Fibroblast of skin of abdomen (primary cell): ENCODE measurements at places on chromosomes 3 and 15.

- peak; percentile 65 for DNase-seq
Measured at GRCh38 chr3:138118612-138119422, 3.4 kb upstream of the DZIP1L start.

- DNase-seq, result no peak
Measured at GRCh38 chr3:177838766-177839350, 641.6 kb upstream of the TBL1XR1 start.

DNA sequence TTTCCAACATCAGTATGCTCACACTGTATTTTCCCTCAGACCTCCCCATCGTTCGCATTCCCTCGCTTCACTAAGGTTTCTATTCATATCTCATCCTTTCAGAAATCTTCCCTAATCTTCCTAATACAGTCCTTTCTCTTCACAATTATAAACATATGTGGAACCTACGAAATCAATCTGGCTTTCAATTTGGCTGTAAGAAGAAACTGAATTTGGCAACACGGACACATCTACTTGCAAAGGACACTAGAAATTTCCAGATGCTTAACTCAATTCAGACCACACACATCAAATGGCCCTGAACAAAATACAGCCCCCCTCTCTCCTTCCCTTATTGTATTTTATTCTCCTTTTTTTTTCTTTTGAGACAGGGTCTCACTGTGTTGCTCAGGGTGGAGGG is 39.1 kb upstream of the TM4SF19 start:
- DNase-seq, result no peak

DNA sequence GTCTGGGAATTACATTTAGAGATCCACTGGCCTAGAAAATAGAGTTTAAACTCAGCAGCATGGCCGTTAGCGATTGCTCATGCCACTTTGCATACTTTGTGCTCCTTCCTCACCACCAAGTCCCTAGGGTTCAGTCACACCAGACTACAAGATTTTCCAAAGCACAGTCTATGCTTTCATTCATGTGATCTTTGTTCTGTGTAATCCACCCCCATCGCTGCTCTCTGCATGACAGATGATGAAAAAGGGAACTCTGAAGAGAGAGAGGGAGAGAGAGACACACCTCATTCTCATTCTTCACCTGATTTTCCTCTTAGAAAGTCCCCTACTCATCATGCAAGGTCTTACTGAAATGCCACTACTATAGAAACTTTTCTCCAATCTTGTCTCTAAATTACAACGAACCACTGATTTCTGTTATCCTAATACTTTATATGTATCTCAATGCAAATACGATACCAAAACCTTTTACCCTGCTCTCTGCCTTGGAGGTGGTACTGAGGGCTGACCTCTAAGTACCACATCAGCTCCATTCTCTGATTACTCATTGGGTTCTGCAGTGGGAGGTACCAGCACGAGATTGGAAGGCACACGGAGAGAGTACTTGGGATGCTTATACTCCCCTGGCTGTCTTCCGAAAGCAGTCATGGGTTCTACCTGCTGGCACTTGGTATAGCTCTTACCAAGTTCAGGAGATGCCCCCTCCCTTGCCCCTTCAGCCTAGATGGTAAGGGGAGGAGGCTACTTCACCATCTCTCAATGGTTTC is 1.1 kb upstream of the PARP15 start:
- DNase-seq, result no peak

GRCh38 chr15:42314818-42315217 is 41.6 kb upstream of the TMEM87A start:
- DNase-seq, result no peak

GRCh38 chr3:148954981-148955380 is 36.4 kb upstream of the GYG1 start:
- no peak for DNase-seq

DNA sequence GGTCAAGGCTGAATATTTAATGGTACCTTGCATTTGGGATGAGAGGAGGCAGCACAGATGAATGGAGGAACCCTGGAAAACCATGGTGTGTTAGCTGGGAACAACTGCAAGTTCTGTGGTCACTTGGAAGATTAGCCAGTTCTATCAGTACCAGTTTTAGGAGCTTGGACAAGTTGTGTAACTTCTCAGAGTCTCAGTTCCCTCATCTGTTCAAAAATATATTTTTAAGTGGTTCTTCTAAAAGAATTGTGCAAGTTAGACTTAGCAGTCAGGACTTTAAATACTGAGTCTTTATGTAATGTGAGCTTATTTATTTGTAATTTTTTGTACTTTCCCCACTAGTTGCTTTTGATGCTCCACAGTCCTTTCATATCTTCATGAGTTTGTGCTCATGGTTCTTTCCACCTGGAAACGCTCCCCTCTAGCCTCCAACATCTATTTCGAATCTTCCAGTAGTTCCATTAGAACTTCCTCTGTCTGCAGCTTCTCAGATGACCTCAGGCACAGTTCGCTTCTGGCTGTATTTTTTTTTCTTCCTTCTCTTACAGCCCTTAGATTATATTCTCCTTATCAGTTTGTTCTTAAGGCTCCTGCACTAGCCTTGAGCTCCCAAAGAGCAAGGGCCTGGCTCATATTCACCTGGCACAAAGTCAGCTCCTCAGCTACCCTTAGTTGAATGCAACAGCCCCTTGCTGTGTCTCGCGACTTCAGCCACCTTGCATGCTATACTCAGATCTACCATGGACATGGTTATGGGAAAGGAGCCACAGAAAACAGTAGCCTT is 27.1 kb downstream of the ITPR1 start:
- DNase-seq, result no peak

- peak; percentile 25 for DNase-seq
Measured at GRCh38 chr15:64991536-64992135, 1.9 kb upstream of the SPG21 start.

DNA sequence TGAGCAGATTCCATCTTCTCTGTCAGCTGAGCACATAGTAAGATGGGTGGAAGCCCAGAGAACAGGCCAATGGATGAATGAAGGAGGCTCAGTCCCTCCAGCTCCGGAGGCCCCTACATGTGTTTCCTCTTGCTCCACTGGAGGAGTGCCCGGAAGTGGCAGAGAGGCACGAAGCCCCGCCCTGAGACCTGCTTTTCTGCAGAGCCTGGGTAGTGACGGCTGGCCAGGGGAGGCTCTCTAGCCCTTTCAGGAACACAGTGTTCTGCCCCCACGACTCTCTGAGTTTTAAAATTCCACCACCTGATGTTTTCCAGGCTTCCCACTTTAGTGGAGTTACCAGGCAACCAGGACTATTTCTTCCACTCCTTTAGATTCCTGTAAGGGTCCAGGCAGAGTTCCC is 149.4 kb upstream of the SLC6A11 start:
- DNase-seq, result no peak

- no peak for DNase-seq
Measured at GRCh38 chr15:101672298-101672697, 20.1 kb upstream of the TM2D3 start.

GRCh38 chr3:9870978-9871377 is 9.1 kb downstream of the CIDEC start:
- DNase-seq, result peak; percentile 81

GRCh38 chr15:32993285-32993684 is 201.2 kb downstream of the FMN1 start:
- DNase-seq, result peak; percentile 39

DNA sequence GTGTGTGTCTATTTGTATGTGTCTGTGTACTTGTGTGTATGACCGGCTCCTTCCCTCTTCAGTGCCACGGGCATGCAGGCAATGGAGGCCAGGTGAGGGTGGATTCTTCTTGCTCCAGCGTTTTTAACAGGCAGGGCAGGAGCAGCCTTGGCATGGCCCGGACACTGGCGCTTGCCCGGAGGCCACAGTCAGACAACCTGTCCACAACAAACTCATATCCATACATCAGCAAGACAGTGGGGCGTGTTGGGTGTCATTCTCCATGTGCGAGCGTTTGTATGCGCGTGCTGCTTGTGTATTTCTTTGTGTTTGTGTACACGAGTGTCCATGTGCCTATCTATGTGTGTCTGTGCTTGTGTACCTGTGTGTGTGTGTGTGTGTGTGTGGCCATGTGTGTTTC is 29.8 kb downstream of the PTH1R start:
- no peak for DNase-seq

GRCh38 chr3:49715611-49716121 is 3.8 kb downstream of the AMIGO3 start:
- no peak for DNase-seq

- DNase-seq, result no peak
Measured at GRCh38 chr3:73637042-73637441, 12.3 kb upstream of the PDZRN3 start.

DNA sequence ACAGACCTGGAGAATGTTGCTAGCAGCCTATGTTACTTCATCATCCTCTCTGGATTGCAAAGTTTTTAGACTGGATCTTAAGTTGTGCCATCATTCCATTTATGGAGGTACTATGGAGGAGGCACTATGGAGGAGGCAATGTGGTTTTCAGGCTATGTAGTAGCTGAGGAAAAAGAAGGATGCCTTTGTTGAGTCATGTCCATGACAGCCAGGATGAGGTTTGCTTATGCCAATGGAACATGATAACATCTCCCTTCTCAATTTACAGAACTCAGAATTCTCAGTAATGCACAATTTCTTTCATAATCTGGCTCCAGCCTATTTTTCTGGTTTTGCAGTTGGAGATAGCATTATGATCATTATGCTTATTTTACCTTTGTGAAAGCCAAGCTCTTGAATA is 65.9 kb upstream of the TMEM108 start:
- peak; percentile 37 for DNase-seq
